PC-9 (cell line): ENCODE measurements at places on chromosomes 4 and X. TPM values are rescaled to one million over a fixed set of nuclear protein-coding genes. Genes with fewer than 3 reads are reported as not detected.

Gene CDS1
- 35.6 and 37.3 TPM in 2 replicates for total RNA-seq

Gene XAGE1A
- not detected in 2 replicates for total RNA-seq

Gene AKAP4
- total RNA-seq: not detected in 2 replicates

Gene SPANXN3
- not detected in 2 replicates for total RNA-seq

Gene GPR173
- 5.1 and 7.0 TPM in 2 replicates for total RNA-seq

Gene NHSL2
- not detected in 2 replicates for total RNA-seq

Gene ART3
- total RNA-seq: not detected in 2 replicates

Gene TEX13D
- total RNA-seq: not detected in 2 replicates

Gene CYTL1
- total RNA-seq: not detected in 2 replicates

Gene PAK3
- not detected in 2 replicates for total RNA-seq

DNA sequence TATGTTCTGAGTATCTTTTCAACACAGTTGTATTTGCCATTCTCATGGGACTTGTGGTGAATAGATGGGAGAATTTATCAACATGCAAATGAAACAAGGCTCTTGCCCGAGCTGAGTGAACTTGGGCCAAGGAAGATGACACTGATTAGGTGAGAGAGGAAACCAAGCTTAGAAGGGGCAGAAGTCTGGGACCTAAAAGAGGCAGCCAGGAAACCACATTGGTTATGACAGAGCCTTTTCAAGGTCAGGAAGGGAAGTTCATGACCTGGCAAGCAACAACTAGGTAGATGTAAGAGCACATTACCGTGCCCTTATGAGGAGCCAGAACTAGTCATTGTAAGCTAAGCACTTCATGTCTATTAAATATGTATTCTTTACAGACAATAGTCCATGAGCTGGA is 590.3 kb downstream of the PACRGL start:
- H3K4me3 ChIP-seq: no peak overlapping the region
- H3K4me1 ChIP-seq: no peaks in the 10 kb centered on the region
- H3K27me3 ChIP-seq: no peaks in the 10 kb centered on the region
- no peaks in the 10 kb centered on the region for H3K36me3 ChIP-seq
- no peak for DNase-seq
- no peak overlapping the region for H3K27ac ChIP-seq

DNA sequence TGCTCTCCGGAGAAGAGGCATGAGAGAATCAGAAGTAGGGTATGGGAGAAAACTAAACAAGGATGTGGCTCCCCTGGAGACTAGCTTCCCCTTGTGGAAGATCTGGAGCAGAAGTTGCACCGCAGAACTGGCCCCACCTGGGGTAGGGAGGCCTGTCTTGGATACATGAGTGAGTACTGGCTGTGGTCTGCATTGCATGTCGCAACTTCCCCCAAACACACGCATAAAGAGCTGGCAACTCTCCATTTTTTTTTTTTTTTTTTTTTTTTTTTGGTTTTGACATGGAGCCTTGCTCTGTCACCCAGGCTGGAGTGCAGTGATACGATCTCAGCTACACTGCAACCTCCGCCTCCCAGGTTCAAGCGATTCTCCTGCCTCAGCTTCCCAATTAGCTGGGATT is 119.9 kb downstream of the EGF start:
- no peaks in the 10 kb centered on the region for H3K36me3 ChIP-seq
- no peaks in the 10 kb centered on the region for H3K27me3 ChIP-seq
- H3K4me3 ChIP-seq: no peak overlapping the region
- no peak overlapping the region for H3K27ac ChIP-seq
- H3K4me1 ChIP-seq: no peaks in the 10 kb centered on the region

GRCh38 chrX:120147537-120147936 is 10.9 kb upstream of the RHOXF2 start:
- H3K27ac ChIP-seq: no peak overlapping the region
- H3K36me3 ChIP-seq: no peaks in the 10 kb centered on the region
- H3K27me3 ChIP-seq: no peaks in the 10 kb centered on the region
- H3K4me1 ChIP-seq: no peaks in the 10 kb centered on the region

GRCh38 chrX:155334486-155335336 is at the start of gene CLIC2:
Gene CLIC2 (minus strand): TSS chrX:155334614. CDS start chrX:155334427, 187 bp downstream.
- no peak within 1 kb of the TSS for H3K4me3 ChIP-seq
- no peak within 1 kb of the TSS for H3K27ac ChIP-seq
- no peaks in the 10 kb centered on the region for H3K27me3 ChIP-seq
- DNase-seq: no peak
- H3K4me1 ChIP-seq: no peaks in the 10 kb centered on the region
- H3K36me3 ChIP-seq: no peaks in the 10 kb centered on the region

- H3K27ac ChIP-seq: no peak overlapping the region
- no peaks in the 10 kb centered on the region for H3K36me3 ChIP-seq
- H3K4me1 ChIP-seq: peaks cover 5% of the 10 kb centered on the region
- no peaks in the 10 kb centered on the region for H3K27me3 ChIP-seq
These were observed 4.9 kb downstream of the LYAR start for GRCh38 chr4:4284827-4285618.

GRCh38 chrX:53684415-53685192 is 1.9 kb downstream of the HUWE1 start:
- peak overlapping the region; percentile 80 for H3K27ac ChIP-seq
- no peak for DNase-seq
- H3K36me3 ChIP-seq: no peaks in the 10 kb centered on the region
- H3K27me3 ChIP-seq: no peaks in the 10 kb centered on the region
- peak overlapping the region; percentile 61 for H3K4me3 ChIP-seq

DNA sequence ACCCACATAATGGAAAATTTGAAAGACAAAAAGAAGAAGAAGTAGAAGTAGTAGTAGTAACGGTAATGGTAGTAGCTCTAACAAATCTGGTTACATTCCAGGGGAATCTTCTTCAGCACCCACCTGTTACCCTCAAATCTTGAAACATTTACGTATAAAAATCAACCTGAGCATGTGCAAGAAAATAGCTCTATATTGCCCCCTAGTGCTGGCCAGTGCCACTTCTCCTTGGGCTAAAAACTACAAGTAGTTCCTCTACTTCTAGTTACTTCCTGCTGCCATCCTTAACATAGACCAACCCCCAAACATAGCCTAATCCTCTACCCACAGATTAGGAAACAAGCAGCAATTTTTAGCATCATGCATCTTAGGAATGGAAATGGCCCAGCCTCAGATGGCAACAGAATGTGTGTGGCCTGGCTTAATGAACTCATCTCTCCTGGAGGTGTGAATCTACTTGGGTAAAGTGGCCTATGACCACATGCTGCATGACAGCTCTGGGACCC is 3.1 kb downstream of the PDGFC start:
- no peak overlapping the region for H3K27ac ChIP-seq
- no peaks in the 10 kb centered on the region for H3K36me3 ChIP-seq
- peak; percentile 38 for DNase-seq
- H3K4me3 ChIP-seq: peak overlapping the region; percentile 14; the same call in 1 of the 2 replicates

DNA sequence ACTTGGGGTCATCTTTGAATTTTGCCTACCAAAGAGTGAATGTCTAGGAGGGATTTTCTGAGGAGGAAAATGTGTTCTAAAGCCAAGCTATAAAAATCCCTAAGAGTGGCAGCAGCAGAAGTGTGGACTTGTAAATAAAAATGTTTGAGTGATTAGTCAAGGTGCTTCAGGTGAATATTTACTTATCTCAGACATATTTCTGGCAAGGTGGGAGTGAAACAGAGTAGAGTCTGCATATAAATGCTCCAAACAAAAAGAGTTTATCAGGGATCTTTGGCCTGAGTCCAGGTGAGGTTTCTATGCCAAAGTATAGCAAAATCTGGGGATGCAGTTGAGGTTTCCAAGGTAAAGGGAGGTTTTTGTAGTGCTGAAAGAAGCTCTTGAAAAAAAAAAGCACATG is 19.7 kb downstream of the CYSLTR1 start:
- H3K27ac ChIP-seq: no peak overlapping the region
- no peaks in the 10 kb centered on the region for H3K27me3 ChIP-seq
- DNase-seq: no peak
- no peak overlapping the region for H3K4me3 ChIP-seq
- no peaks in the 10 kb centered on the region for H3K36me3 ChIP-seq
- H3K4me1 ChIP-seq: no peaks in the 10 kb centered on the region

- DNase-seq: no peak
- no peaks in the 10 kb centered on the region; the same call in 1 of the 2 replicates for H3K4me1 ChIP-seq
These were observed 12.6 kb upstream of the JADE1 start for GRCh38 chr4:128796934-128797333.

- no peaks in the 10 kb centered on the region for H3K4me1 ChIP-seq
- H3K36me3 ChIP-seq: no peaks in the 10 kb centered on the region
- no peak for DNase-seq
- no peaks in the 10 kb centered on the region for H3K27me3 ChIP-seq
- H3K27ac ChIP-seq: no peak overlapping the region
- H3K4me3 ChIP-seq: no peak overlapping the region
These were observed 32.1 kb upstream of the PAQR3 start for GRCh38 chr4:78971326-78971725.

DNA sequence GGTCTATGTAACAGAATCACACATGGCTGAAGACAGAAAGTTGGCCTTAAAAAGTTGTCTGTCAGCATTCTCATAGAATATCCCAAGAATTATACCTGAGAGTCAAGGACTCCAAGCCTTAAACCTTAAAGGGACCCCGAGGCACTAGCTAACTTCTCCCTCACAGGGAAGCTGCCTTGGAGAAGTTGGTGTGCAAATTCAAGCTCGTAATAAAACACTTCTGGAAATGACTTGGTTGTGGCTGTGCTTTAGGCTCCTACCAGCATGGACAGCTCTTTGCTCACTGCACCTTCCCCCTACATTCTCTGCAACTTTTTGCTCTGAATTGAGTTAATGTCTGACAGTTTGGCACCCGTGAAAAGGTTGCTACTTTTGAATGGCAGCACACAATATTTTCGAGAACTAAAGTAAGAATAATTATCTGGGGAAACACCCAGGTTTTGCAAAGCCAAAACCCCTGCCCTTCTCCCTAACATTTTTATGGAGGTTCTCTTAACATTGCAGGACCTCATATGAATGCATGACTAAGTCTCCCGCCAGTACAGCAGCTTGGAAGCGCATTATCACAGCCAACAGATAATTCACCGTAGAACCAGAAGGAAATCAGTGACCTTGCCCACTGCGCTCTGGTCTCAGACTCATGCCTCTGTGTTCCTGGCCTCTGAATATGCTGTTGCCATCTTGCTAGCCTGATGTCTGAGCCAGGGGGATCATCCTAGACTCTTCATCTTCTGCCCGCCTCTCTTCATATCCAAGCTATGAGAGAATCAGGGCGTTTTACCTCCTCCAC is 91.0 kb downstream of the MGST2 start:
- H3K36me3 ChIP-seq: no peaks in the 10 kb centered on the region
- DNase-seq: no peak
- H3K27ac ChIP-seq: no peak overlapping the region
- no peaks in the 10 kb centered on the region for H3K27me3 ChIP-seq
- no peaks in the 10 kb centered on the region for H3K4me1 ChIP-seq
- no peak overlapping the region for H3K4me3 ChIP-seq

DNA sequence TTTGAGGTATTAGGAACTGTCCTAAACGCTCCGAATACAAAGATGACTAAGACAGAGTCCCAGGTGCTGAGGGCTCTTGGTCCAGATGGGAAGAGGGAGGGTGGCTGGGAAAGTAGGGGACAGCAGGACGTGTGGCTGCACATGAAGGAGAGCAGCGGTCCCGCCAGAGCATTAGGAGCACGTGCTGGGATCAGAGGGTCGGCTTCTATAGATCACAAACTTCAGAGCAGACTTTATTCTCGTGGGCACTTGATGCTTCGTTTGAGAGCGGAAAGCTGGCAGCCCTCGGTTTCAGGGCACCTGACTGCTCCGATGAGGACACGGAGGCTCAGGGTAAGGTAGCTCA is 26.1 kb downstream of the ZBTB49 start:
- DNase-seq: no peak
- H3K4me1 ChIP-seq: no peaks in the 10 kb centered on the region
- H3K4me3 ChIP-seq: no peak overlapping the region
- H3K27ac ChIP-seq: no peak overlapping the region

- H3K4me1 ChIP-seq: peaks cover 2% of the 10 kb centered on the region; the same call in 1 of the 2 replicates
- H3K4me3 ChIP-seq: no peak overlapping the region
- no peaks in the 10 kb centered on the region for H3K27me3 ChIP-seq
- DNase-seq: no peak
- no peaks in the 10 kb centered on the region for H3K36me3 ChIP-seq
- no peak overlapping the region for H3K27ac ChIP-seq
These were observed 21.1 kb downstream of the NMU start for GRCh38 chr4:55615008-55615407.

DNA sequence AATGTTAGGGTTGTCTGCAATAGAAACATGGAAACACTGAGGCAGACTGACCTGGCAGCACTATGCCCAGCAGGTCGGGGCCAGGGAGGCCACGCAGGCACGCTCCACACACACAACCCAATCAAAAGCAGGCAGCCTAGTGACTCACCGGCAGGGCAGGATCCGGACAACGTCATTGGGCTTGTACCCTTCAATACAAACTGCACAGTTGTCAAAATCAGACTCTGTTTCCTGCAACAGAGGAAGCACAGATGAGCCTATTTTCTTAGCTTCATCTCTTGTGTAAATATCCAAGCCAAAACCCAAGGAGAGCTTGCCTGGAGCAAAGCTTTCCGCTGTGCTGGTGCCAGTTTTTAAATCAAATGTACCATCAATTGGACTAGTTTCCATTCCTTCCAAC is 185.8 kb downstream of the RNF150 start:
- no peak for DNase-seq
- H3K4me3 ChIP-seq: no peak overlapping the region
- no peaks in the 10 kb centered on the region for H3K27me3 ChIP-seq
- no peak overlapping the region for H3K27ac ChIP-seq

- H3K27me3 ChIP-seq: no peaks in the 10 kb centered on the region
- peaks cover 18% of the 10 kb centered on the region for H3K36me3 ChIP-seq
- no peaks in the 10 kb centered on the region for H3K4me1 ChIP-seq
- H3K27ac ChIP-seq: no peak overlapping the region
These were observed 27.3 kb downstream of the OFD1 start for GRCh38 chrX:13761606-13762414.
